ACHN (cell line): ENCODE measurements at places on chromosomes 3 and 15.

- DNase-seq, result no peak
Measured at GRCh38 chr3:78986416-78987101, 781.2 kb downstream of the ROBO1 start.

- DNase-seq, result no peak
Measured at GRCh38 chr15:72982714-72983113, 69.5 kb upstream of the NEO1 start.

DNA sequence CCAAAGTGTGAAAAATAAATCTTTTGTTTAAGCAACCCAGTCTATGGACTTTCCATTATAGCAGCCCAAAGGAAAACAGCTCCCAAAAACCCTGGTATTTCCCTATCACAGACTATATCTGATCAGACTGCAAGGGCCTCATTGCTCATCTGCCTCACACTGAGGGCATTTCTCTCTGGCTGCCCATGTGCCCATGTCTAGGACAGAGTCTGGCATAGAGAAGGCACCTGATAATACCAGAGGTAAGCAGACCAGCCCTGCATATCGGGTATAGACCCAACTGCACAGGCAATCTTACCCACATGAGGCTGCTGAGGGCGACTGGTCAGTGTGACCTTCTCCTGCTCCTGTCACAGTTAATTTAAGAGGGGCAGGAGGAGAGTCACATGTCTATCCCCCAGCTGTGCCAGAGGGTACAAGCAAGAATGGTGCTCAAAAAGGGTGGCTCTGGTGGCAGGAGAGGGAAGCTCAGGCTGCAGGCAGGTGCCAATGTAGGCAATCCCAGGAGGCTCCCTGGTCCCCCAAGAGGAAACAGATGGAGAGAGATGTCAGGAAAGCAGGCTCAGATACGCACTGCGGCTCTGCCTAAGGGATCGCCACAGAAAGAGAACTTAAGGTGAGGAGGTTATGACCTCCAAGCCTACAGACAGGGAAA lies 3.1 kb downstream of the CSRNP1 start:
- peak; percentile 27 for DNase-seq

DNA sequence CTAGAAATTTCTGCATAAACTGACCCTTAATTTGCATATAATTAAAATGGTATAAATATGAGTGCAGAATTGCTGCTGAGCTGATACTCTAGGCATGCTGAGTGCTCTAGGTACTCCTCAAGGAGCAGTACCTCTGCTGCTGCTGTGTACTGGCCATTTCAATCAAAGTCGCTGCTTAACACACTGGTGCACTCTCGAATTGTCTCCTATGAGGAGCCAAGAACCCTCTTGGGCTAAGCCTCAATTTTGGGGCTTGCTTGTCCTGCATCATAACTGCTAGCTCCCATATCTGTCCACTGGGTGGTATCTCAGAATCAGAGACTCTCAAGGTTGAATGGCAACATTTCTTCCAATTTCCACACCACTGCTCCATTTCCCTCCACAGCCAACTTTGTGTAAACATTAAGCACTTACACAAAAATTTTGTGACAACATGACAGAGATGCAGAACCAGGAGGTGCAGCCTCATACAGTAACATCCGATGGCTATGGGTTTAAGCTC lies 82.5 kb downstream of the XXYLT1 start:
- DNase-seq, result no peak

DNA sequence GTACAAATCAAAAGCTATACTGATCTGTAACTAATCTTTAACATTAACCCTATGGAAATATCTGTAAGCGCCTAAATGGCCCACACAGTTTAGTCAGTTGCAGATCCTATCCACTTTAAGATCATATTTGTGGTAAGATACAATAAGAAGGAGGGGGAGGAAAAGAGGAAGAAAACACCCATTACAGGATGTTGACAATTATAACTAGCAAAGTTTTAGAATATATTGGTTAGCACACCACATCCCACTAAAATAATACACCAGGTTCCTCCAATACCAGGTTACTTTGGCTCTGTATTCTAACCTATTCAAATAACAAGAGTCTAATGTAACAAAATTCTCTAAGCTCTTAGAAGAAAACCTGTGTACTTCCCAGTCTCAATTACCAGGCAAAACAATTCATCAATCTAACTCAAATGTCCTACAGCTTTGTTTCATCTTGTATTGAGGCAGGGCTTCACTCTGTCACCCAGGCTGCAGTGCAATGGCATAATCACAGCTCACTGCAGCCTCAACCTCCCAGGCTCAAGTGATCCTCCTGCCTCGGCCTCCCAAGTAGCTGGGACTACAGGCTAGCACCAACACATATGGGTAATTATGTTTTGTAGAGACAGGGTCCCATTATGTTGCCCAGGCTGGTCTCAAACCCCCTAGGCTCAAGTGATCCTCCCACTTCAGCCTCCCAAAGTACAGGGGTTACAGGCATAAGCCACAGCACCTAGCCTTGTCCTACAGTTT lies 4.2 kb downstream of the SLC4A7 start:
- no peak for DNase-seq

- no peak for DNase-seq
Measured at GRCh38 chr3:119413603-119414280, 49.7 kb downstream of the TMEM39A start.

DNA sequence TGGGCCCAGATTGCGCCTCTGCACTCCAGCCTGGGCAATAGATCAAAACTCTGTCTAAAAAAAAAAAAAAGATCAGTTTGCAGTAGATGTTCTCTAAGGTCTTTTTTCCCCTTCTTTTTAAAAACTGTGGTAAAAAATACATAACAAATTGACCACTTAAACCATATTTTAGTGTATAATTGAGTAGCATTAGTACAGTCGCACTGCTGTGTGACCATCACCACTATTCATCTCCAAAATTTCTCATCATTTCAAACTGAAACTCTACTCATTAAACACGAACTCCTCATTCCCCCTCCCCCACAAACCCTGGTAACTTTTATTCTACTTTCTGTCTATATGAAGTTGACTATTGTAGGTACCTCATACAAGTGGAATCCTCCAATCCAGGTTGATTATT lies 160.3 kb downstream of the PEX5L start:
- DNase-seq, result no peak

- no peak for DNase-seq
Measured at GRCh38 chr3:2915826-2916225, 194.3 kb downstream of the IL5RA start.

DNA sequence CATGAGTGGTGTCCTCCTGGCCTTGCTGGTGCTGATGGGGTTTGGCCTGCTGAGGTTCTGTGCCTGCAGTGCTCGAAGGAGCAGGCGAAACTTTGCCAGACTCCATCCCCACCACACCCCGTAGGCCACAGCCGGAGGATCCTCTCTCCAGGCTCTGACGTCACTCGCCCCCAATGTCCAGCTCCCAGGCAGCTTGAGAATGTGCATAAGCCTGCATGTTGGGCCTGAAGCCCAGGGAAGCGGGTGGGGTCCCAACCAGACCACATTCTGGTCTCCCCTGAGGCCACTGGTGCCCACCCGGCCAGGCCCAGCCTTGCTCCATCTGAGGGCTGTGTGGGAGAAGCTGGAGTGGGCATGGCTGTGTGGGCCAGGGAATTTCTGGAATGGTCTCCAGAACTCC lies 109.8 kb downstream of the ASB7 start:
- DNase-seq, result no peak

- no peak for DNase-seq
Measured at GRCh38 chr3:104763007-104763406, 603.7 kb upstream of the ALCAM start.

GRCh38 chr3:69542089-69542804 lies 156.4 kb upstream of the FRMD4B start:
- DNase-seq, result no peak

- DNase-seq, result no peak
Measured at GRCh38 chr3:118348169-118348557, 686.5 kb downstream of the IGSF11 start.

GRCh38 chr15:75430259-75430658 lies 21.2 kb downstream of the SIN3A start:
- DNase-seq, result no peak

DNA sequence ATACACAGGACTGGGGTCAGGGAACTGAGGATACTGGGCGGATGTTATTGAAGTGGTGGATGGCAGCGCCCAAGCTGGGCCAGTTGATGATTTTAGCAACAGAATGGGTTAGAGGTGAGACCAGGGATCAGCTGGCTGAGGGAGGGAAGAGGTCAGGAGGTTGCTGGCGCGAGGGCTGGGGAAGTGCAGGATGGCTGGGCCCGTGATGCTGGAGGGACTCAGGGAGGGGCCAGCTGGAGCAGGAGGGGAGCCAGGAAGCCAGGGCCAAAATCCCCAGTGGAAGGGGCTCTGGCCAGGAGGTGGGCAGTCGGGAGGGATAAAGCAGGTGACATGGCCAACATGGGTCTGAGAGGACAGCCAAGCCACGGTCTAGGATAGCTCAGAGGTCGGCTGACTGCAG lies 178.0 kb downstream of the NSMCE3 start:
- no peak for DNase-seq

DNA sequence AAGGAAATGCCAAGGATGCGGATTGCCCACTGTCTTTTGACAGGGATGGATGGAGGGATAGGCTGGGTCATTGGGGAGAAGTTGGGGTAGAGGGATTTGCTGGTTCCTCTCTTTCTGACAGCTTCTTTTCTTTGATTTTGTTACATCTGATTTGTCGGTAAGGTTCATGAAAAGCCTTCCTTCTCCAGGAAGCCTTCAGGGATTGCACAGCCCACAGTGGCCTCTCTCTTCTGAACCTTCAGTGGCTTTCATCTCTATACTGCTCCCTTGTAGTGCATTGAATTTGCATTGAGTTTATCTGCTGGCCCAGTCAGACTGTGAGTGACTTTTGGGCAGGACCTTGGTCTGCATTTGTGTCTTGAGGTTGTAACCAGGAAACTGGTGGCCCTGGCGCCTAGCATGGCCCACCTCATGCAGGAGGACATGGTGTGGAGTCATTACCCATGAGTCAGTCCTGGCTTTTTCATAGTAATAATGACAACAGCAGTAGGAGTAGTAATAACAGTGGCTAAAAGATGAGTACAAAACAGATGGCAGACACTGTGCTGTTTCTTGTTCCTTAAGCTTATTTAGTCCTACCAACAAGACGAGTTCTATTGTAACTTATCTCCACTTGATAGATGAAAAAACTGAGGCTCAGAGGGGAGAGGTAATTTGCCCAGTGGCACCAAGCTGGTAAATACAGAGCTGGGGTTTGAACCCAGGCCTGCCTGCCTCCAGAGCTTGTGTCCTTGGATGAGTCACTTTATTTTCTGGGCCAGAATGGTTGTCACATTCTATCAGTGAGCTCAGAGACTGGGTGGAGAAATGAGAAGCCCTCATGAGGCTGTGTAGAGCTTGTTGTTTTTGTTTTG lies 28.4 kb downstream of the SMAD6 start:
- no peak for DNase-seq

DNA sequence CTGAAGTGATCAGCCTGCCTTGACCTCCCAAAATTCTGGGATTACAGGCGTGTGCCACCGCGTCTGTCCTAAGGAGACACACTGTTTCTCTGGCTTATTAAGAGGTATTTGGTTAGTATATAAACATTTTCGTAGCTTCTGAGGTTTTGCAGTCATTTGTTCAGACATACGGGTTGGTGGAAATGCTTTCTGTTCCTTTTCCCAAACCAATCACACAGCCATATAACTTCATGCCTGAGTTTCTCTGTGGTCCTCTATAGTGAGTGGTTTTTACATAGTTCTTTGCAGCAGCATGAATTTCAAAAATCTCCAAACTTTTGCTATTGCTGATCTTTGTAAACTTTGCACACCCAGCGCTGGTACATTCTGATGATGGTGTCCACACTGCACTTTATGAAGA lies 100.5 kb downstream of the AKAP13 start:
- no peak for DNase-seq

DNA sequence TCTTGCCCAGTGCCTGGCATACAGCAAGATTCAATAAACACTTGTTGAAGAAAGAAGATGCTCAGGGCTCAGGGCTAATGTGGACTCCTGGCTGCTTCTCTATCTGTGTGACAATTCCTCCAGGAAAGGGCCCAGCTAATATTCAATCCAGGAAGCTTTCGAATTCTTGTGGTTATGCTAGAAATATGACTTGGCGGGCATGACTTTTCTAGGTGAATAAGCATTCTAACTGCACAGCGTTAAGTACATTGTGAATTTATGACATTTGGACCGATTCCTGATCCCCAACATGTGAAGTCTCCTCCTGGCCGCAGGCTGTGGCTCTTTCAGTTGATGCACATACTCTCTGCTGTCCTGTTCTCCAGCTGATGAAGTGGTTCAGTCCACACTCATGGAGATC lies 117.0 kb downstream of the IMPG2 start:
- DNase-seq, result peak; percentile 24

DNA sequence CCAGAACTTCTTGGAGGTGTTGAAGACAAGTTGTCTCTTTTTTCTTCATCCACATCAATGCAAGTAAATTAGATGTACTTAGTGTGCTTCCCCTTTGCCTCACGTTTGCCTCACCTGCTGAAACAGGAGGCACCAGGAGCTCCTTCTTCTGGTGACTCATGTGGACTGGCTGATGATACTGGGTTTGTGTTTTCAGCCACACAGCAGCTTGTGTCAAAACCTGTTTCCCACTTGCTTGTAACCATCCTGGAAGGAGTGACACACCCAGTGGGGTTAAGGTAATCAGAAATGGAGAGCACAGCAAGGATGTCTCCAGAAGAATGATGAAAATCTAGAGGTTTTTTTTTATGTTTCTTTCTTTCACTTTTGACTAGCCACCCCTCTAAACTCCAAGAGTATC lies 143.3 kb upstream of the RBMS3 start:
- DNase-seq, result no peak

GRCh38 chr3:171249245-171249644 lies 211.0 kb downstream of the TNIK start:
- DNase-seq, result no peak

GRCh38 chr3:72753495-72753894 lies 94.8 kb downstream of the SHQ1 start:
- DNase-seq, result peak; percentile 31

DNA sequence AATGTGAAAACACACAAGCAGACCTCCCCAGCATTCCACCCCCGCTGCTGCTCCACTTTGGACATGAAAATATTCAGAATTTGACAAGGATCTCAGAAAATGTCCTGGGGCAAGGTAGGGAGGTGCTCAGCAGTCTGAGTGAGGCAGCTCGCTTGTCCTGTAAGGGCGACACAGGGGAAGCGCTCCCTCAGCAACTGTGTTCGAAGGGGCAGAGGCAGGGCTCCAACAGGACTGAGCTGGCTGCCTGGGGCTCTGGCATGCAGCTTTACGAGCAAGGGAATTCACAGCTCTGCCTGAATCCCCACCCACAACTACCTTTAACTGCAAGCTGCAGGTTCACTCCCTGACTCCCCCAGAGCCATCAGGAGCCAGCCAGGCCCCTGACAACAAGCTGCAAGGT lies 287.0 kb upstream of the LYSMD4 start:
- DNase-seq, result no peak

DNA sequence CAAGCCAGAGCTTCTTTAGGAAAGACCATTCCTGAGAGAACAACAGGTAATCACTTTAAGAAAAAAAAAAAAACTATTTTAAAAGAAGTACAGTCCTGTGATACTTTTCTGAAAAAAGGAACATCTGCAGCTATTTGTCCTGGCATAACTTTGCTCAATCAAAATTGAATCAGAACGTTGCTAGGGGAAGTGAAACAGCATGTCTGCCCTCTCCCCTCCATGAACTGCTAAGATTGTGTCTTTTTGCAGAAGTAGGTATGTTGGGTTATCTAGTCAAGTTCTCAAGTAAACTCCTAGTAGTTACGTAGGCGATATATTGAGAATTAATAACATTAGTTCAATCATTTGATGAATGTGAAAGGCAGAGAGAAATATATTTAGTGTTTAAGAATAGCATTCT lies 1013.3 kb downstream of the TUSC7 start:
- DNase-seq, result no peak
